ENCODE measurements at places on chromosomes 11 and 22.
A peak's percentile ranks its signal among the peaks of the same experiment; 100 is the strongest.

DNA sequence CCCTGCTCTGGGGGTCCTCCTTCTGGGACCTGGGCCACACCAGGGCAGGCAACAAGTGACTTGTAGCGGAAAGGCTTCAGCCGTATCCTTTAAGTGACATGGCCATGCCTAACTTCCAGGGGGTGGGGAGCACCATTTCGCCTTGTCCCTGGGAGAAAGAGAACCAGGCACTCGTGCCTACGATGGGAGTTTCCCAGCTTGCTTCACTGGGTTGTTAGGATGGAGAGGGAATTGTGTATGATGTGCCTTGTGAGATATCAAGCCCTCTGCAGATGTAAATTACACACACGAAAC, 151.4 kb downstream of the CACNA1I start:
- DNase-seq: no peak

GRCh38 chr11:114395736-114396135, 4.6 kb downstream of the C11orf71 start:
- DNase-seq: no peak

DNA sequence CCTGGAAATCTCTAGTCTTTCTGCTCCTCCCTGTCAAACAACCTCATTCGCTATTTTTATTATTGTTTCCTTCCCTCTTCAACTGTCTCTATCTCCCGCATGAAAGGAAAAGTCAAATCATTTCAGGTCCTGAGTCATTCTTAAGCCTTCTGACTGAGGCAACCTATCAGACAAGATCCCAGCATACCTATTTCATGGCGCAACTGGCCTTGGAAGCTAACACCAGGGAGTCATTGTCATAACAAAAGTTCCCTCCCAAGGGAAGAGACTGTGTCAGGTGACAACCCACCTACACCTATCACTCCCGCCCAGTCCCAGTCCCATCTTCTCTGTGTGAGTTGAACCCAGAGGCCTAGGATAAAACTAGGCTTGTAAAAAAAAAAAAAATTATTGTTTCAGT, 10.2 kb upstream of the ARHGAP42 start:
- DNase-seq: no peak

- DNase-seq: no peak
Measured at GRCh38 chr11:30902929-30903328, 316.8 kb upstream of the MPPED2 start.

GRCh38 chr22:37196539-37197450, 8.7 kb upstream of the C1QTNF6 start:
- DNase-seq: peak; percentile 83

DNA sequence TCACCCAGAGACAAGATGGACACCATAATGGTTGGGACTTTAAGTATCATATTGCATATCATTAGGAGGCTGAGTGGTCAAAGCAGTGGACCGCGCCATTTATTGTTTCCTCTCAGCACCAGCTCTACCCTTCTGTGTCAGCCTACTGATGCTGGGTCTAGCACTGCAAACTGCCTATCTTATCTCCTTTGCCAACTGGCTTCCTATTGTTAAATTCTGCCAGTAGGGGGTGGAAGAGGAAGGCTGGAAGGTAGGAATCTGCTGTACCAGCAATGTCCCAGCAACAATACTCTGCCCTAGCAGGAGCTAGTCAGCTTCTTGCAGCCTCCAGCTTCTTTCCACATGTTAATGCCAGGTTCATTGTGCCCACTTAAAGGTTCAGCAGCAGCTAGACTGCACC, 367.1 kb upstream of the PDGFD start:
- no peak for DNase-seq

DNA sequence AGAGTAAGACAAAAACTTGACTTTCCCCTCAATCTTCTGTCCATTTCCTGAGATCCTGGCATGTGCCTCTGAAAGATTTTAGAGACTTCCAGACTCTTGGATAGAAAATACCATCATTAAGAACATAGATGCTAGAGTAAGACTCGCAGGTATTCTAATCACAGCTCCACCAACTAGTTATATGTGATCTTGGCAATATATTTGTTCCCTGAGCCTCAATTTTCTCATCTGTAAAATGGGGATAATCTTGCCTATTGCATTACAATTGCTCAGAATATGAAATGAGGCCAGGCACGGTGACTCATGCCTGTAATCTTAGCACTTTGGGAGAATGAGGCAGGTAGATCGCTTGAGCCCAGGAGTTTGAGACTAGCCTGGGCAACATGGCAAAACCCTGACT, 10.7 kb downstream of the RHOG start:
- no peak for DNase-seq

GRCh38 chr11:15609445-15609844, 494.7 kb downstream of the INSC start:
- DNase-seq: no peak

DNA sequence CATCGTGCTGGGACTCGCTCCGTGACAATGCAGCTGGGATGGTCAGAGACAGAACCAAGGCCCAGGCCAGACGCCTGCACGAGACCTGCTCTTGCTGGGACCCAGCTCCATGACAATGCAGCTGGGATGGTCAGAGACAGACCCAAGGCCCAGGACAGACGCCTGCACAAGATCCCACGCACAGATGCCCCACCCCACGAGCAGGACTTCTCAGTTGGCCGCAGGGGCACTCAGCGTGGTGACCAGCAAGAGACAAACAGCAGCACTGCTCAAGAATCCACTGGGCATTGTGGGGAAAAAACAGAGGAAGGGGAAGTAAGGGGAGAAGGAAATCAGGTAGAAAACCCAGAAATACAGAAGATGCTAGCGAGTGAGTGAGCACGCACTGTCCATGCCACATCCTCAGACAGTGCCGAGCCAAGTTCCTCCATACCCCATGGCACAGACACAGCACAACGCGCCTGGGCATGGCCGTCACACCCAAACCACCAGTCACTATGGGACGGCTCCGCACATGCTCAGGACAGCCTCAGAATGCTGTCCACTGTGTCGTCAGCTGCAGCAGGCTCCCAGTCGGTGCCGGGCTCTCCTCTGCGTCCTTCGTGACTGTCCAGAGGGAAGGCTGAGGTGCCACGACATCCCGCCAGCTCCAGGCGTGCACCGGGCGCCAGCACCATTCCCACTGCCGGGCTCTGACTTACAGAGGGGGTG, 44.5 kb downstream of the BRD1 start:
- no peak for DNase-seq

DNA sequence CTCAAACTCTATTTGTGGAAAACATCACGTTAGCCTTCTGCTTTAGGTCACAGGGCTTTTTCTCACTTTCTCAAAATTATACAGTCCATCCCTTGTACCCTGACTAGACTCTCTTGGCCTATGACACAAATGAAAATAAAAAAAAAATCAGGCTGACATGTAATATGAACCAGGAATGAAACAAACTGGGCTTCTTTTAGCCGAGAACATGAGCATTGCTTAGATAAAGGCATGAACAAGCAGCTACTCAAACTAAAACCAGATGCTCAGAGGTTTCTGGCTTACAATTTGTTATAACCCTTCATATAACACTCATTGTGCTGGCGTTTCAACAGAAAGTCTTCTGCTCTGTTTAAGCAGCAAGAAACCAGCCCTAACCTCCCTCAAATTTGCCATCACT, 265.5 kb upstream of the NARS2 start:
- peak; percentile 79 for DNase-seq

DNA sequence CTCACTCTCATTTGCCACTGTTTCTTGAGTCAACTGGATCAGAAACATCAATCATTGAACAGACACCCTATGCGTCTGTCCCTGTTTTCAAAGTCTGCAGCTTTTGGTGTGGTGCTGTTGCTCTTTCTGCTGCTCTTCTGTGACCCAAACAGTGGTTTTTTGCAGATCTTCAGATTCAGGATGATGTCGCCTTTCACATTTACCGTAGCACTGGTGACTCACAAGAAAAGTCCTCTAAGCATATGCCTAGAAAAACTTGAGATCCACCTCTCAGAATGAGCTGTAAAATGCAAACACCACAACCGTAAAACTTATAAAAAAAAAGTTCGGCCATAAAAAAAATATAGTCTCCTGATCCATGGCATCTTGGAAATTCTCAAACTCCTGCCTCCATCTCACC, 400.4 kb downstream of the NTM start:
- no peak for DNase-seq

DNA sequence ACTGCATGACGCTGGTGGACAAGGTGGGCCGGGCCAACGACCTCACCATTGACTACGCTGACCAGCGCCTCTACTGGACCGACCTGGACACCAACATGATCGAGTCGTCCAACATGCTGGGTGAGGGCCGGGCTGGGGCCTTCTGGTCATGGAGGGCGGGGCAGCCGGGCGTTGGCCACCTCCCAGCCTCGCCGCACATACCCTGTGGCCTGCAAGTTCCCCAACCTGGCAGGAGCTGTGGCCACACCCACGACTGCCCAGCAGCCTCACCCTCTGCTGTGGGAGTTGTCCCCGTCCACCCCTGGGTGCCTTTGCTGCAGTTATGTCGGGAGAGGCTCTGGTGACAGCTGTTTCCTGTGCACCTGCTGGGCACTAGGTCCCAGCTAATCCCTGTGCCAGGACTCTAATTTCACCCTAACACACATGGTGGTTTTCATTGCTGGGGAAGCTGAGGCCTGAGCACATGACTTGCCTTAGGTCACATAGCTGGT, 49.0 kb upstream of the PPP6R3 start:
- no peak for DNase-seq

DNA sequence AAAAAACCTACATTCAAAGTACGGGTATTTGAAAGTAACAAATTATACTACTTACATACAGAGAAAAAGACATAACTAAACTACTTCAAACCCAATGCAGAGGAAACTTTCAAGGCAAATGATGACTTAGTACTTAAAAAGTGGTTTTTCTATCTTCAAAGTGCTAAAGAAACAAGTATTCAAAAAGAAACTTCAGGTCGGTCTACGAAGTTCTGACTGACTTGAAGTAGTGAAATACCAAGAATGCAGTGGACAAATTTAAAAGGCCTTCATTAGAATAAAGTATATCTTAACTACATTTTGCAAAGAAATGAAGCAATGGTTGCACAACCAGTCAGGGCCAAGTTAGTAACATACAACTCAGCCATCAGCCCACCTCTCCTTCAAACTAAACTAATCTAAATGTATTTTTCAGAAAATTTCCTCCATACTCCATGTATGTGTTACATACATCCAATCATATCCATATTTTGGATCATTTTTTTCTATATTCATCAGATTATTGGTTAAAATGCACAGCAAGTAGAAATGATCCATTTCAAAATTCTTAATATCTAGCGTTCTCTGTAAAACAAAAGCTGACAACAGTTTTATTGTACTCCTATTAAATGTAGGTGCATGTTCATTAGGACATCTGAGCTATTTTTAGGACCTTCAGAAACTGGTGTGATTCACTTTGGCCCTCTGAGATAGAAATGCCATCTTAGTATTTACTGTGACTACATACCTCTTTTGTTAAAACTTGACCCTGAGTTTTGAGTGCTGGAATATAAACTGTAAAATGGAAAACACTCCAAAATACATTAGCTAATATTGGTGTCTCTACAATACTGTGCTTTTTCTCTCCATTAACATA, 49.9 kb downstream of the BIRC2 start:
- DNase-seq: no peak

GRCh38 chr11:84800755-84801346, 826.3 kb downstream of the DLG2 start:
- peak; percentile 35 for DNase-seq

DNA sequence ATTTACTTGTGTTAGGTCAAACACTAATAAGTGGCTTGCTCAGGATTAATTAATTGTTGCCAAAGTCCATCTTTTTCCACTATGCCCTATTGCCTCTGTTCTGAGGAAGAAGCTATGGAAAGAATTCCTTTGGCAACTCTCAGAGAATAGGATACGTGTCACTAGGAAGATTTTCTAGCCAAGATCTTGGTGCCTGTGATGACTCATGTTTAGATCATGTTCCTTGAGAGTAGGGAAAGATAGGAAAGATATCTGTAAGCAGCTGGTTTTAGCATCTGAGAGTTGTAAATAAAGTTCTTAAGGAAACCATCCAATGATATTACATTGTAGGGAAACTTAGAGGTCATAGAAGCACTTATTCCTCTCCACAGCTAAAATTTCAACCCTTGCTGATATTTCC, 15.7 kb downstream of the SLN start:
- DNase-seq: peak; percentile 78

DNA sequence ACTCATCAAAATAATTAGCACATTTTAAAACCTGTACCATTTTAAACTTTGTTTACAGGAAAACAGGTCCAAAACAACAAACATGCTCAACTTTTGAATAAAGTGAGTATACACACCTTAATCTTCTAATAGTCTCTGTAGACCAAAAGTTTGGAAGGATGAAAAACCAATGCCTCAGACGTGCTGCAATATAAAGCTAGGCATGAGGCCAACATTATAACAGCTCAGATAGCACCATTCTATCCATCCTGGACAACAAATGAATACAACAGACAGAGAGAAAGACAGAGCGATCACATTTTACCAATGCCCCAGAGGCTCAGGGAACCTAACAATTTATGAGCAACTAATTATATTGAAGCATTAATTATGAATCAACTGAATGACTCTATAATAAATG, 77.0 kb downstream of the PAK1 start:
- DNase-seq: no peak

DNA sequence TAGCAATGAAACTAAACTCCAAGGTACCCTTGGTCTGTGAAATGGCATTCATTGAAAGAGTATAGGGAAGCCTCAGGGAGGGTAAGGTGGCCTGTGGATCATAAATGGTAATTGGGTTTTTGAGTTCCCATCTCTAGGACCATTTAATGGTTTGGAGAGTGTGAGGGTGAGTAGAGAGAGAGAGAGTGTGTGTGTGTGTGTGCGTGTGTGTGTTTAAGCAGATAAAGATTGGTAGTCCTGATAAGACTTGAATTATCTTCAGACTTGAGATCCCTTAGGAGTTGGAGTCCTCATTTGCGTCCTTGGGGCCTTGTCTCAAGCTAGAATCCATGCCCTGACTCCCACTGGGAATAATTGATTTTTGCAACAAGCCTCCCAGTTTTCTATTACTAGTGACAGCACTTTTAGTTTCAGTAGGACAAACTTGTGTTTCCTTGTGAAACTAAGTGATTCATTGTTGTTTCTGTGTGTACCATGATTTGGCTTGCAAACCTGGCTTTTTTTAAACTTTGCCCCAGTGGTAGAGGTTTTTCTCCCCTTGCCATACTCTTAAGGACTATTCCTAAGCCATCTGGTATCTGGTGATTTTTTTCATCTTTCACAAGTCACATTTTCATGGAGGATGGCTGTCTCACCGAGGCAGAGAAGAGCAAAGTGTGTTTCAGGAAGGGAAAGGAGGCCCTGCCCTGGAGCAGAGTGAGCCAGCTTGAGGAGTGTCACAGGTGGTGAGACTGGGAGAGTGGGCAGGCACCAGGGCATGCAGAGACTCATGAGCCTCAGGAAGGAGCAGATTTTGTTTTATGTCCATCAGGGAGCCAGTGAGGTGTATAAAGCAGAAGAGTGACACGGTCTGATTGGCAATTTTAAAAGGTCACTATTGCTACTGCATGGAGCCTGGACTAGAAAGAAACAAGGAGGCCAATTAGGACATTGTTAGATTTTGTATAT, 26.7 kb downstream of the ALKBH3 start:
- DNase-seq: no peak

GRCh38 chr11:34798985-34799384, 117.2 kb downstream of the APIP start:
- DNase-seq: no peak

GRCh38 chr11:128830290-128831173, 36.6 kb downstream of the KCNJ1 start:
- no peak for DNase-seq
